Cortex of kidney (tissue), 1 donor: ENCODE measurements at places on chromosomes 5 and 9.

DNA sequence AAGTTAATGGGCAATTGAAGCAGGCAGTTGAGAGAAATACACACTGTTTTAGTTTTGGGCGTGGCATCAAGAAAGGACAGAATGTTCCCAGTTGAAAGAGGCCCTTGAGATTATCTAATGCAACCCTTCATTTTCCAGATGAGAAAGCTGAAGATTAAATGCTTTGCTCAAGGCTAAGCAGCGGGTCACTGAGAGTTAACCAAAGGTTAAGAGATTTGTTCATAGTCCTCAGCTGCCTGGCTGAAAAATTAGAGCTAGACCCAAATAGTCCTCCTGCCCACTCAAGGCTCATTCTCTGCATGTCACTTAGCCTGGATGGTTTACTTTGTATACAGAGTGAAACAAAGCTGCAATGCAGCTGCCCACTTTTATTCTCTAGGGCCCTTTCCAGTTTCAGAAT is 46.7 kb upstream of the MAMDC2 start:
- no peak for DNase-seq

GRCh38 chr9:133944746-133945135 is 47.4 kb downstream of the VAV2 start:
- DNase-seq, result no peak

DNA sequence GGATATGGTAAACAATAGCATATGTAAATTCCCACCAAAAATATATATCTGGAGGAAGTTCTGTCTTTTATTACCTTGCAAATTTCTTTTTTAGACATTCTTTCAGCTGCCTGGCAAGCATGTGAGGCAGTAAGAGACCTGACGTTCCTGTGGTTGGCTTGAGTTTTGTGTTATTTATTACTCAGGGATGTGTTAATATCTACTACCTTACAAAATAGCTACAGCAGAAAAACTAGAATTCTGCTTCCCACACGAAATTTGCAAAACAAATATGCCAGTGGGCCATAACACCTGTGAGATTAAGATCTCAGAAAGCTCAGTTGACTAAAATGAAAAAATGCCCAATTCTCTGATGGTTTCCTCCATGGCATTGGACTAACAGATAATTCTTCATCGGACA is 274.2 kb downstream of the TMEM167A start:
- DNase-seq, result no peak

DNA sequence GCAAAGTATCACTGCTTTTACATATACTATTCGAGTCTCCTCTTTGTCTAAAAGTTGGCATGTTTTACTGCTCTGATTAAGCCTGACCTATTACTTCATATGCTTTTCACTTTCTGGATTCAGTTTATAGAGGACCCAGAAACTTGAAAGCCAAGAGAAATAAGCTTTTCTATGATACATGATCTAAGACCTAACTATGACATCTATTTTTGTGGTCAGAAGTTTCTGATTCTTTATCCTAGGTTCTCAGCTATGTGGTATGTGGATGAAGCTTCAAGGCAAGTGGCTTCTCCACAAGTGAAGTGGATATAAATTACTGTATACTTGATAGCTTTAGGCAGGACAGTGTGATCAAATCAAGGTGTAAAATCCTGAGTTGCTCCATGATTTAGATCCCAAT is 6.3 kb downstream of the EDIL3 start:
- no peak for DNase-seq

DNA sequence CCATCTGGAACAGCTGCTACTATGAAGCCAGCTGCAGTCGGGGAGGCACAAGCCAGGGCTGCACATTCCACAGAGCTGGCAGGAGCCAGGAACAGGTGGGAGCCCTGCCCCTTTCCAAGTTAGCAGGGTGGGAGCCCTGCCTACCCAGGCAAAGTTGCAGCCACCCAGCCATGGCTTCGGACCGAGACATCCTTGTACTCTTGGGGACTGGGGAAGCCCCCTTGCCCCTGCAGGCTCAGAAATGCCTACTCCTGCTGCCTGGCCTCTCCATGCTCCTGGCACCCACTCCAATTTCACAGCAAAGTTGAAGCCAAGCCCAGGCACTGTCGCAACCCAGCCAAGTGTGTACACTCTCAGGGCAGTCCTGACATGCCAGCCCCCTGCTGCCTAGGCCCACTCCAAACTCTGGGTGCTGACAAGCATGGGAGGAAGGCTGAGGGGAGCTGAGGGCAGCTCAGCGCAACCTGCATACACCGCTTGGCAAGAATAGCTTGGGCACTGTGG is 165.1 kb downstream of the RNF180 start:
- no peak for DNase-seq

DNA sequence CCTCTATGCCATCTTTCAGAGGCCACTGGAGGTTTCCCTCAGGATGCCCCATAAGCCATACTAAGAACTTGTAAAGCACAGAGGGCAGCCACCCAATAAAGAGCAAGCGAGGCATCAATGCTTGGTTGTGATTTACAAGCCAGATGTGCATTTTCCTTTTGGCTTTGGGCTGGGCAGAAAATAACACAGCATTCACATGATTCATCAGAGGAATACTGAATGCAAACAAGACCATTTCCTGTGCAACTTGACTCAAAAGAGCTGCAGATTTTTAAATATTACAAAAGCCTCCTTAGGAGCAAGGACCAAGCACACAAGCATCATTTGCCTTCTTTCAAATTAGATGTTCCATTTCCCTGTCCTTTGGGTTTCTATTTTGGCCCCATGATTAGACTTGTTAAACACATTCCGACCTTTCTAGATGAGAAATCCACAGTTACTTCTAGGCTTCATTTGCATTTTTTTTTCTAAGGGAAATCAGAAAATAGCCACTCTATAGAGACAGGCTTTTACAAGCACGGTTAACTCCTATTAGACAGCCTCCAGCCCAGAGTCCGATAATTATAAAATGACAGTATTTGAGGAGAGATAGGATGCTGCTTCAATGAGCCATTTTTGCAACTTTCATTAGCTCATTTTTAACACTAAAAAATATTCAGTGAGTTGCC is 207.8 kb downstream of the SEMA5A start:
- DNase-seq, result no peak

GRCh38 chr9:138045541-138046490 is 168.2 kb downstream of the CACNA1B start:
- no peak for DNase-seq

DNA sequence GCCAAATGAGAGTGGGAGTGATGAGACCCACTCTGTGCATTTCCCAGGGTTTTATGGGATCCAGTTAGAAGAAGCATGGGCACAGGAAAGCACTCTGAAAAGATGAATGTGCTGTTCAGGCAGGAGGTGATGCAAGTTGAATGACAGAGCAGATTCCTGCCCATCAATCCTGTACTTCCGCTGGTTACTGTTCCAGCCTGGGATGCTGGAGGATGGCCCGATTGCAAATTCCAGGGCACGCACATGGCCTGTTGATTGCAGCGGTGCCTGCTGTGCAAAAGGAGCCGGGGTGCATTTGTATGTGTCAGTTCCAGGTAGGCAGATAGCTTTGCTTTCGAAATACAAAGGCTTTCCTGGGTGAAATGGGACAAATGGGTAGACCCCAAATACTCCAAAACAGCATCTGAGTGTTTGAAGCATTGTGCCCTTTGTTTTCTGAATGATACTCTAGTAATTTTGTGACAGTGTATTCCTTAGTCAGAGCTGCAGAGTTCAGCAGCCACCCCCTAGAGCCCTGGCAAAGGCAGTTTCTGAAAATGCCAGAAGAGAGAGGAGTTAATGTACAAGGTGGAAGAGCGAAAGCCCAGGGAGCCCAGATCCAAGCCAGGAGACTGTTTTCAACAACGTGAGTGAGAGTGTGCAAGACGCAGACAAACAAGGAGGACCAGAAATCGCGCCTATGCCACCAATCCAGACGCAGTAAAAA is 454.2 kb upstream of the CLINT1 start:
- DNase-seq, result no peak

GRCh38 chr5:151611127-151611775 is 20.1 kb upstream of the FAT2 start:
- no peak for DNase-seq

GRCh38 chr5:173963867-173964441 is 25.0 kb upstream of the C5orf47 start:
- DNase-seq, result no peak
